ENCODE measurements at places on chromosomes 7 and 10. TPM values are rescaled to one million over a fixed set of nuclear protein-coding genes. Genes with fewer than 3 reads are reported as not detected.

- DNase-seq: no peak
These were observed 42.1 kb downstream of the AMZ1 start for GRCh38 chr7:2729893-2730716.

Gene NOS3
- 0.30 TPM for total RNA-seq

Gene ZNF273
- 8.7 TPM for total RNA-seq

Gene ZNF853
- 0.59 TPM for total RNA-seq

DNA sequence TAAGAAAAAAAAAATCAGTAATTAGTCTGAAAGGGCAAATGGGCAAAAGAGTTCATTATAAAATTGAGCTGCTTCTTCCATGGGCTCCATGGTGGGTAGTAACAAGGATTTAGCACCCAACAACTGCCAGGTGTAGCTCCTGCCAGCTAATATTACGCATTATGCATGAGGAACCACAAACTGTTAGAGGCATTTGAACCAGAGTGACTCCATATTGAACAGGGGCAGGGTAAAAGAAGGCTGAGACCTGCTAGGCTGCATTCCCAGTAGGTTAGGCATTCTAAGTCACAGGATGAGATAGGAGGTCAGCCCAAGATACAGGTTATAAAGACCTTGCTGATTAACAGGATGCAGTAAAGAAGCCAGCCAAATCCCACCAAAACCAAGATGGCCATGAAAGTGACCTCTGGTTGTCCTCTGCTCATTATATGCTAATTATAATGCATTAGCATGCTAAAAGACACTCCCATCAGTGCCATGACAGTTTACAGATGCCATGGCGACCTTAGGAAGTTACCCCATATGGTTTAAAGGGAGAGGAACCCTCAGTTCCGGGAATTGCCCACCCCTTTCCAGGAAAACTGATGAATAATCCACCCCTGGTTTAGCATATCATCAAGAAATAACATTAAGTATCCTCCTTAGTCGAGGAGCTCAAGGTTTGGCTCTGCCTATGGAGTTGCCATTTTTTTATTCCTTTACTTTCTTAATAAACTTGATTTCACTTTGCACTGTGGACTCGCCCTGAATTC lies 8.7 kb upstream of the PAPSS2 start:
- no peak for DNase-seq

Gene GDI2
- 250 TPM for total RNA-seq

Gene EPO
- not detected for total RNA-seq

Gene OPN4
- total RNA-seq: not detected

GRCh38 chr10:95539560-95540284 lies 21.4 kb downstream of the SORBS1 start:
- no peak for DNase-seq

Gene TWIST1
- total RNA-seq: not detected

Gene CRHR2
- total RNA-seq: not detected

GRCh38 chr10:52390388-52390787 lies 76.3 kb downstream of the DKK1 start:
- no peak for DNase-seq

- no peak for DNase-seq
These were observed 253.2 kb downstream of the BMPER start for GRCh38 chr7:34158368-34159153.

All from NCI-H460 (cell line).